ENCODE measurements at places on chromosomes 3 and 15. TPM values are rescaled to one million over a fixed set of nuclear protein-coding genes. Genes with fewer than 3 reads are reported as not detected.

Gene DISP2
- total RNA-seq: 4.1 TPM

Gene NBEAL2
- total RNA-seq: 62.2 TPM

Gene SLC22A14
- not detected for total RNA-seq

Gene AMT
- total RNA-seq: 8.6 TPM

Gene PTX3
- total RNA-seq: 3.5 TPM

Gene LMAN1L
- not detected for total RNA-seq

Gene CCR1
- 1.2 TPM for total RNA-seq

Gene CGNL1
- total RNA-seq: 20.6 TPM

Gene PRRT3
- 1.4 TPM for total RNA-seq

Gene UQCRC1
- 465 TPM for total RNA-seq

Gene FBXL2
- total RNA-seq: 14.0 TPM

Gene SYNPR
- total RNA-seq: not detected

Gene TMC3
- total RNA-seq: not detected

Gene FAM107A
- total RNA-seq: 1.7 TPM

Gene SLC9A9
- 28.4 TPM for total RNA-seq

Gene ARID3B
- total RNA-seq: 4.1 TPM

Gene EIF4G1
- 209 TPM for total RNA-seq

Gene SKOR1
- total RNA-seq: 0.31 TPM

Measured in tongue (tissue), 3 donors.